Activated CD4-positive, alpha-beta T cell treated with anti-CD3 and anti-CD28 coated beads, Interleukin-2, Interleukin-4, amounts not matched to agents 100 ng/mL and 50 ng/mL, durations not matched to agents 16 hours and 8 hours (primary cell): ENCODE measurements at places on chromosomes 4 and X.

GRCh38 chr4:7422151-7422897 is 12.4 kb downstream of the PSAPL1 start:
- DNase-seq, result no peak

DNA sequence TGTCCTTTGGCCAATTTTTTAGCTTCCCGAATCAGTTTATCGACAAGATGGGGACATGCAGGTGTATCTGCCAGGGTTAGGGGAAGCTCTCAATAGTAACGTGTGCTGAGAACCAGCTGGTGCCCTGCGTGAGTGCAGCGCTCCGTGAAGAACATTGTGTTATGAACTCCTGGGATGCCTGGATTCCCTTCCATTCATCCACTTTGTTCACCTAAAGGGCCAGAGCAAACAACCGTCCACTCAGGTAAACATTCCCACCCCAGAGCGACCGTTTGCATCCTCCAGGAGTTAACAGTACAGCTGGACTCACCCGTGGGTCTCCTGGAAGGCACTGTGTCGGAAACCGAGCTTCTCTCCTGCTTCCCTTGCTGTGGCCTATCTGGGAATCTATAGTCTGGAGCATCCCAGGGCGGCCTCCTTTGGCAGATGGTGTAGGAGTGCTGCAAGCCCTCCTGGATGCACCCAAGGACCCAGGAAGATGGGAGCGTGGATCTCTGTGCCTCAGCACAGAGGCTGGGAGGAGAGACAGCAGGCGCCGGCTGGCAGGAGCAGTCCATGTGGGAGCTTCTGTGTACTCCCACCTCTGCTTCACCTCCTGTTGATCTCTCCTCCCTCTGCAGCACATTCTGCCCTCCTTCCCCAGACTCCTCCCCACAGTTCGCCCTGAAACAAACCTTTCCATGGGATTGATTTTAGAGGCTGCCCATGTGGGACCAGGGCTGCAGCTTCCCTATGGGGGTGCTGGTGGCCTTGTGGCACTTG is 62.7 kb downstream of the SHROOM2 start:
- DNase-seq, result no peak

GRCh38 chr4:40059362-40059761 is 2.7 kb downstream of the N4BP2 start:
- DNase-seq, result no peak

GRCh38 chr4:98728871-98729270 is 70.5 kb upstream of the TSPAN5 start:
- no peak for DNase-seq

GRCh38 chr4:188439641-188440311 is 300.5 kb downstream of the TRIML1 start:
- DNase-seq, result no peak

- peak; percentile 53 for DNase-seq
These were observed 1.6 kb downstream of the REST start for GRCh38 chr4:56909086-56909894.

- no peak for DNase-seq
These were observed 236.2 kb downstream of the FRAS1 start for GRCh38 chr4:78293348-78293747.

DNA sequence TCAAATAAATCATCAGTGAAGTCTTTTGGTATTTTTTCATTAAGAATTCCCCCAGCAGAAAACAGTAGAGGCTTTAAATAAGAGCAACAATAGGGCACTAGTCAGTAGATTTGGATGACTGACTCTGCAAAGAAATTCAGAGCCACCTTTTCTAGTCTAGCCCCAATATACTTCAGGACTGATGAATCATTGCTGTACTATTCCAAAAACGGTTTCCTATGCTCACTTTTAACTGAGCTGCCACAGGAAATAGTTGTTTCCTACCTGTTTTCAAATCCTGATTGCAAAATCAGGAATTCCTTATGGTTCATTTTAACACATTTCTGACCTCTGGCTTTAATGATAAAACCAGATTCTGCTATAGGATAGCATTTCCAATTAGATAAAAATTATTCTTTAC is 171.6 kb downstream of the NR3C2 start:
- no peak for DNase-seq

DNA sequence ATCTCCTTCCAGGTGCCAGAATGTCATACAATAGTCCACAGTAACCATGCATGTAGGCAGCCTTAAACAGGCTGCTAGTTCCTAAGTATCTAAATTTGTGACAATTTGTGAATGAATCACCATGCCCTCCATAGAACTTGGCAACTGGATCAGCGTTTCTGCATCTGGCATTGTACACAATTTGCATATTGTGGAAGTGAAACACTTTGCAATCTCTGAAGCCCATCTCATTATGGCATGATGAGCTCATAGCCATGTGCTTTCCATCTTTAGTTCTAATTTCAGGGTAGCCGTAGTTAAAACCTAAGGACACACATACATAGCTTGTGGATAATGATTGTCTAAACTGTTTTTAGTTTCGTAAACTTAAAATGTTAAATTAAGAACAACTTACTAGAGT is 573.6 kb downstream of the PPP4R3C start:
- DNase-seq, result no peak

DNA sequence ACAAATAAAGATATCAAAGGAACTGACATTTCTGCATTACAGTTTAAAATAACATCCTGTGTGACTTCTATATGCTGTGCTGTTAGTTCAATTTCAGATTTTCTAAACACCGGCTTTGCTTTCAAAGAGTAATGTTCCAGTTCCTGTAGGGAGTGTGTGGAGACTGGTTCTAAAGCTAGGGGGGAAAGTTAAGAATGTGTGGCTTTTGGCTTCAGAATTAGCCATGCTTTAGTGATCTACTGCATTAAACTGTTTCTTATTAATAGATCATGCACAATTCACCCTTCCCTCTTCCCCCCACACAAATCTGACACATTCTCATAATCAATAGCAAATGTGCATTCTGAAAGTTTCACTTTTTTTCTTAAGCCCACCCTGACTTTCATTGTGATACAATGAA is 32.0 kb upstream of the DKK2 start:
- DNase-seq, result no peak

DNA sequence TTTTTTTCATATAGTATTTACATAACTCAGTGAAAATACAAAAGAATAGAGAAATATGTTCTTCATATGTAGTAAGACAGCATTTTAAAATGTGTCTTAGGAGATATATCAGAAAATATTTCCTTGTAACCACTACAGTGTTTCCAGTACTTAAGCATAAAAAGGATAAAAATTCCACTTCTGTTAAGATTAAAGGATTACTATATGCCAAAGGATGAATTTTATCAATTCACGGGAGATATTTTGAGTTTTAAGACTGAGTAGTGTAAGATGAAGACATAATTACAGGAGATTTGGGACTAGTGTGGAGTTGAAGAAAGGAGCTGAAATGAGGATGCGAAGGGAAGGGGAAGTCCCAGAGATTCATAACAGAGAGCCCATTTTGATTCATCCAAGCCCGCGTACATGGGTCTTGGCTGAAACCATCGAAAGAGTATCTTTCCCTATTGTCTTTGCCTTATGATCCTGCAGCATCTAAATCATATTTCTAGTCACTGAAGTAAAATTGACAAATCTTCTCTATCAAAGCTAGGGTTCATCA is 58.7 kb downstream of the MAD2L1 start:
- no peak for DNase-seq

DNA sequence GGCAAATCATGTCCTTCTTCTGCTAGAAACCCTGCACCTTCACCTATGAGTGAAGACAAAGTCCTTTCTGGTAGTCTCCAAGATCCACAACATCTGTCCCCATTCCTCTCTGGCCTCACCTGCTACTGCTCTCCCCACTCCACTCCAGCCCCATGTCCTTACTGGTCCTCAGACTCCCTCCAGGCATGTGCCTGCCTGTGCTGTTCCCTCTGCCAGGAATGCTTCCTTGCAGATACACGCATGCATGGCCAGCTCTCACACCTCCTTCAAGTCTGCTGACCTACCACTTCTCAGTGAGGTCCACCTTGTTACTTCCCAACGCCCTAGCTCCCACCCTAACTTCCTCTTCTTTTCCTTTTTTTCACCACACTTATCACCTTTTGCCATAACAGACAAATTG is 18.1 kb downstream of the HMGB2 start:
- DNase-seq, result no peak

DNA sequence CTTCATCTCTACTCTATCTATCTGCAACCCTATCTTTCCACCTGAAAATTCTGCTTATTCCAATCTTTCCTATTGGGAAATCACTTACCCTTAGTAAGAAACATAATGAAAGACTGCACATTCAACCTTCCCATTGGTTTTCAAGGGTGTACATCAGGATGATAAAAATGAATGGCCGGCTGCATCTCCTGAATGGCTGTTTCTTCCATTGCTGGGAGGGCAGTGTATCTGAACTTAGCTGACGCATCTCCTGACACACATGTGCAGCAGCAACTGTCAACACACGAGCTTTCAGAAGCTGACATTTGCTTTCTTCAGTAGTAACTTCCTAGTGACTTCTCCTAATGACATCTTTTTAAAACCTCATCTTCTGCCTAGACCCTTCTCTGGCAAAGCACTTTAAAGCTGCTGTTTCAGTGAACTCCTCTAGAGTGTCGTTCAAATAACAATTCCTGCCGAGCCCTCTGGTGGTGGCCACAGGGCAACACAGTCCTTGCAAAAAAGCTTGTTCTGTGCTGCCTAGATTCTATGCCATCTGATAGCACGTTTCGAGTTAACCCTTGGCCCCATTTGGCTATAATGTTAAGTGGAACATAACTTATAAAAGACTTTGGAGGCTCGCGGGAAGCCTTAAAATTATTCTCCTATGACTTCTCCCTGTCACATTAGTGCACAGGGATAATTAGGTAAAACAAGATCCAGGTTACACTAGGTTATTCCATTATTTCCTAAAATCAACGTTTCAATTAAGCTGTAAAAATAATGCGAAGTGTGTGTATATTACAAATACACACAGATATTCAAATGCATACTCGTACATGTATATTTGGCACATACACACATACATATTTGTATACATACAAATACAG is 2340.7 kb downstream of the PCDH7 start:
- peak; percentile 15 for DNase-seq

DNA sequence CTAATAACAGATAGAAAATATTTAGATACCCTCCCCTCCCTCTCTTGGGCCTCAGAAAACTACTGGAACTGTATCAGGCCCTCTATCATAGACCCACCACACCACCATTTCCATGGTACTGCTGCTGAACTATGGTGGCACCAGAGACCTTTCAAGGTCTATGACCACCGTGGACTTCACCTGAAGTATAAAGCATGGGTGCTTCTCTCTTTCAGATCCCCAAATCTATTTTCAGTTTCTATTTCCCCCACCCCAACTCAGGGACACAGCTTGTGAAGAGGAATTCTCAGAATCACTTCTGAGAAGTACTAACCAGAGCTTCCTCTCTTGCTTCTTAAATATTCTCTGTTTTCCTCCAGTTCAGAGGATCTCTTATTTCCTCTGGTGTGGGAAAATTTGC is 840.8 kb upstream of the HTR2C start:
- no peak for DNase-seq

DNA sequence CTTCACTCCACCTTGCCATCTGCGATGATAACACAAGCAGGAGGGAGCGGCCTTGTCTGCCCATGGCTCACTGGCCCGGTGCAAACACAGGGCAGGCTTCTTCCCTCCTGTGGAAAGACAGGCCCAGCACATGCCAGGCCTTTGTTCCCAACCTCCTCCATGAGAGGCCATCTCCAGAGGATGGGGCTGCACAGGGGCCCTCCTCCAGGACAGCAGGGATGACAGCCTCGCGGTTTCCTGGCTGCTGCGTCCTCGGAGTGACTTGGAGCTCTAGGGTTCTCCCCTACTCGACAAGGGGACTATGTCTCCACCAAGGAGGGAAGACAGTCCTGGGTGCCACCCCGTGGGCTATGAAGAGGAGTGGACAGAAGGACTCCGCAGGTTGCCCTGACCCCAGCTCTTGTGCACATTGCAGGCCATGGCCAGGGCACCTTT is 21.8 kb downstream of the RNF212 start:
- DNase-seq, result no peak

DNA sequence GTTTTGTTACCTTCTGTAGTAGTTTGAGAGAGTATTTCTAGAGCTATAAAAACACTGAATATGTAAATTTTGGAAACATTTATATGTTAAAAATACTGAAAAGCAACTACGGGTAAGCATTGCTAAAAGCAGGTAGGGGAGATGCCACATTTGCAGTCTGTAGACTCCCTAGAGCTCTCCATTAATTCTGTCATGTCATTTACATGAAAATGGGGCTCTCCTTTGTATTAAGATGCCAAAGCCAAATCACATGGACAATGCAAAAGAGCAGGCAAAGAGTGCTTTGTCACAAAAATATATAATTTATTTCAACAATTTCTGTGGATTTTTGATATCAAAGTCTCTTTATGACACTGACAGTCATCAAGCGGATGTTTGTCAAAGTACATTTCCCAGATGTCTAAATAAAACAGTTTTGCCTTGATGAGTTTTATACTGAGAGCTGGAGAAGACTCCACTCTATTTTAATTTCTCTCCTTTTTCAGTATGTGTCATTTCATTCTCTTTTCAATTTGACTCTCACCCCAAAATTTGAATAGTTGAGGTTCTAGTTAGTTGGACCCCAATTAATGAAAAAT is 51.8 kb downstream of the LDB2 start:
- no peak for DNase-seq

DNA sequence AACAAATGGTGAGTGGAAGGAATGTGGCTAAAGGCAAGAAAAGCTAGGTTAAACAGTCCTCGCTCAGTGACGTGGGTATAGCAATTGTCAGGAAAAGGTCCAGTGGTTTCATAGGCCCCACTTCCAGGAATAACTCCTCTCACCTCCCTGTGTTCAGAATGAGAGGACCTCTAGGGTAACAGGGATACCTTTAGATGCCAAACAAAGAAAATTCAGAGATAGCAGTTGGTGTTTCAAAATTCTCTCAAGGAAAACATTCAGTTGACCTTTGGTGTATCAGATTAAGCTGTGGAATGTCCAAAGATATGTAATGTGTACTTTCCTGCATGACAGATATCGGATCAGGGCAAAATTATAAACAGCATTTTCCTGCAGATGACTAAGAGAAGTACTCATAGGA is 155.9 kb downstream of the ARHGAP6 start:
- no peak for DNase-seq

DNA sequence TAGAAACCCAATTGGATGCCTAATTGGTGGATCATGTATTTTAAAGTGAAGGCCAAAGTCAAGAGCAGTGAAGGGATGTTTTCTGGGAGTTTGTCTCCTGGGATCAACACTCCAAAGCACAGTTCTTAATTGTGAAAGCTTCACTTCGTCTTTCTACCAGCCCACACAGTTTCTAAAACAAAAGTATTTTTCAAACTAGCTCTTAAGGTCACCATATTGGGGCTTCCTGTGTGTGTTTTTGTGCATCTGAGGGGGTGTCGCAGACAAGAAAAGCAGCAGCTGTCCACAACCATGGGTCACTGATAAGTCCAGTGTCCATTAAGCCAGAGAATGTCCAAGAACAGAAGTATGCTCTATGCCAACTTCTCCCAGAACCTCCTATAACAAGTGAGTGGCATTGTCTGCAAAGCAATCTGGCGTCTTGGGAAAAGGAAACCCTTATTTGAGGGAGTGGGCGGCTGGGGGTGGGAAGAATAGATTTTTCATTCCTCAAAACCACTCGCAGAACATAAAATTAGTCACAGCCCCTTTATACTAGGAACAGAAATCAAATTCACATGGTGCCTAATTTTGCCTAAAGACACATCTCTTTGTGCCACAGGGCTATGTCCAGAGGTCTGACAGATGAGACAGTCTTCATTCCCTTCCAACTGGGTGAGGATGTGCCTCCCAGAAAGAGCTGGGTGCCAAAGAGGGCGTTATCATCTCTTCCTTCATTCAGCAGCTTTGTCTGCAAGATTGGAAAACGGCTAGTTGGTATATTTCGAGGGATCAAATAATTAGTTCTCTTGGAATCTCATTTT is 610.4 kb downstream of the BCOR start:
- DNase-seq, result no peak
